ENCODE measurements at places on chromosomes 1 and 21. TPM values are rescaled to one million over a fixed set of nuclear protein-coding genes. Genes with fewer than 3 reads are reported as not detected.

MATN1 gene
- not detected for total RNA-seq

LORICRIN gene
- total RNA-seq, result not detected

VANGL2 gene
- total RNA-seq, result under 0.01 TPM

MAB21L3 gene
- total RNA-seq, result 0.11 TPM

DNAH14 gene
- 34.0 TPM for total RNA-seq

FAM167B gene
- 0.50 TPM for total RNA-seq

FOXD3 gene
- total RNA-seq, result not detected

AGMAT gene
- 1.8 TPM for total RNA-seq

L1TD1 gene
- 0.12 TPM for total RNA-seq

TNFRSF14 gene
- total RNA-seq, result 35.4 TPM

ITGB3BP gene
- total RNA-seq, result 22.2 TPM

FBXO2 gene
- total RNA-seq, result 1.2 TPM

HSD3B1 gene
- not detected for total RNA-seq

GJA4 gene
- not detected for total RNA-seq

CHAF1B gene
- total RNA-seq, result 2.5 TPM

LHX4 gene
- 0.12 TPM for total RNA-seq

GRIK3 gene
- not detected for total RNA-seq

KIRREL1 gene
- total RNA-seq, result 73.8 TPM

TACSTD2 gene
- 0.11 TPM for total RNA-seq

TGFB2 gene
- 4.5 TPM for total RNA-seq

CSF3R gene
- 0.11 TPM for total RNA-seq

ITLN2 gene
- not detected for total RNA-seq

PTBP2 gene
- 28.2 TPM for total RNA-seq

TEX38 gene
- total RNA-seq, result not detected

RALGPS2 gene
- total RNA-seq, result 42.1 TPM

TMEM269 gene
- total RNA-seq, result 0.12 TPM

MCOLN2 gene
- total RNA-seq, result 2.7 TPM

TLR5 gene
- not detected for total RNA-seq

TFF3 gene
- total RNA-seq, result not detected

RORC gene
- not detected for total RNA-seq

OR10J1 gene
- 0.25 TPM for total RNA-seq

SPTA1 gene
- not detected for total RNA-seq

CACHD1 gene
- total RNA-seq, result 2.8 TPM

KRTAP24-1 gene
- not detected for total RNA-seq

PRR9 gene
- total RNA-seq, result 1.2 TPM

NES gene
- total RNA-seq, result 32.2 TPM

ADGRL4 gene
- total RNA-seq, result 3.7 TPM

INAVA gene
- total RNA-seq, result not detected

OTUD3 gene
- 6.2 TPM for total RNA-seq

ADAMTS4 gene
- 37.3 TPM for total RNA-seq

GJB4 gene
- total RNA-seq, result not detected

DDR2 gene
- total RNA-seq, result 316 TPM

CDC14A gene
- total RNA-seq, result 4.4 TPM

IFNLR1 gene
- not detected for total RNA-seq

GPR37L1 gene
- not detected for total RNA-seq

TNNI3K gene
- total RNA-seq, result not detected

Data from uterine smooth muscle cell (primary cell).